ENCODE measurements at places on chromosomes 4 and X.
A peak's percentile ranks its signal among the peaks of the same experiment; 100 is the strongest.

DNA sequence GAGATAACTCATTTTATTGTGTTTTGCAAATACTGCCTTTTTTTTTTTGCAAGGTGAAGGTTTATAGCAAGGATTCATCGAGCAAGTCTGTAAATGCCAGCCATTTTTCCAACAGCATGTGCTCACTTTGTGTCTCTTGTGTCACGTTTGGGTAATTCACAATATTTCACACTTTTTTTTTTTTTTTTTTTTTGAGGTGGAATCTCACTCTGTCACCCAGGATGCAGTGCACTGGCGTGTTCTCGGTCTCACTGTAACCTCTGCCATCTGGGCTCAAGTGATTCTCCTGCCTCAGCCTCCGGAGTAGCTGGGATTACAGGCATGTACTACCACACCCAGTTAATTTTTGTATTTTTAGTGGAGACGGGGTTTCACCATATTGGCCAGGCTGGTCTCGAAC, 1.9 kb downstream of the RNF4 start:
- no peak for DNase-seq

DNA sequence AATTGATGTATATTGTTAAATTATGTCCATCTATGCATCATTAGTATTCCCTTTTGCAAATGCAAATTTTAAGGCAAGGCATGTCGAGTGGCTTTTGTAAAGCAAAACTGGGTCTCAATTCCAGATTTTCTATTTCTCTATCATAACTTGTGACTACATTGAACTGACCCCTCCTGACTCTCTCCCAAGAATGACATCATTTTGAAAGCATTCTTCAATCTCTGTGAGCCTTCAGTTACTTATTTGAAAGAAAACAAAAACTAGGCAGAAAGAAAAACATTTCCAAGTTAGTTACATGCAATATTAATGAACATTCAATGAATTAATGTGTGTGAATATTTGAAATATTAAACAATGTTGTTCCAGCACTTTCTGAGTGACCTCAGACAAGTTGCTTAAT, 314.3 kb upstream of the CLNK start:
- peak; percentile 83 for DNase-seq

- no peak for DNase-seq
Observed at GRCh38 chrX:144335402-144335801, 451.5 kb downstream of the UBE2NL start.

DNA sequence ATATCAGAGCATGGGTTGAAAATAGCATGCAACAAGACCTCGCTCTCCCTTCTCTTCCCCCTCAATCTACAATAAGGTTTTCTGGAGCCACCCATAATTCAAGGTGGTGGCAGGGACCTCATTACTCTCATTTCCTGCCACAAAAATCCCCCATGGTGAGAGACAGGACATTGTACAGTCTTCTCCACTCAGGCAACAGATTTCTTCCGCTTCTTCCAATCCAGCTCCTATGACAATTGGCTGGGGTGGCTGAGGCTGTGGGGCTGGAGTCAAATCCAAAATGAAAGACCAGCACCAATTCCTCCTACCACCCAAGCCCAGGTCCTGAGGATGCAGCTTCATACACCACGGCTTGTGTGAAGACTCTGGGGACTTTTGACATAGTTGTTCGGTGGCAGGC, 40.3 kb upstream of the NKRF start:
- DNase-seq, result no peak

DNA sequence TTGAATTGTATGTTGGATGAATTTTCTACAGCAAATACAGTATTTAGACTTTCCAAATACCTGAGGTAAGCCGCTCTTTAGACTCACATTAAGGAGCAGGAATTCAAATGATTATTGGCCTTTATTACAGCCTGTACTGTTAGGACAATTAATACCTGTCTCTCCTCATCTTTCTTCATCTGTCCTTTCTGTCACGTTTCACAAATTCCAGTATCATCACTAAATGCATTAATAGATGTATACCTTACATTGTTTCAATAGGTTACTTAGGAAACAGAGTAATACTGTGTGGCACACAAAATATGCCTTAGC, 1.2 kb downstream of the FAM241A start:
- DNase-seq, result no peak

DNA sequence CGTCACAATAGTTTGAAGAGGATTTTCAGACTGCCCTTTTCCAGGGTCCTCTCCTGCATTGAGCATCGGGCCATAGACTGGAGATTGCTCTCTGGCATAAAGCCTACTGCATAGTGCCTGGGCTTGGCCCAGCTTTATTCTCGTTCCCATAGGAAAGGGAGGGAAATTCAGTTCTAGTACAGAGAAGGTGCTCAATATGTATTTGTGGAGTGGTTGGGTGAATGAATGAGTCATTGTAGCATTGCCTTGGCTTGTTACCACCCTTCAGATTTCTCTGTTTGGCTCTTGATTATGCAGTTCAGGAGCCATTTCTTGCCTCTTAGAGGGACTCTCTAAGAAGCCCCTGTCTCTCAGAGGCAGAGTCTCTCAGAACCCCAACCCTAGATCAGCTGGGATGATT, 2.6 kb downstream of the TMEM35A start:
- DNase-seq, result no peak

DNA sequence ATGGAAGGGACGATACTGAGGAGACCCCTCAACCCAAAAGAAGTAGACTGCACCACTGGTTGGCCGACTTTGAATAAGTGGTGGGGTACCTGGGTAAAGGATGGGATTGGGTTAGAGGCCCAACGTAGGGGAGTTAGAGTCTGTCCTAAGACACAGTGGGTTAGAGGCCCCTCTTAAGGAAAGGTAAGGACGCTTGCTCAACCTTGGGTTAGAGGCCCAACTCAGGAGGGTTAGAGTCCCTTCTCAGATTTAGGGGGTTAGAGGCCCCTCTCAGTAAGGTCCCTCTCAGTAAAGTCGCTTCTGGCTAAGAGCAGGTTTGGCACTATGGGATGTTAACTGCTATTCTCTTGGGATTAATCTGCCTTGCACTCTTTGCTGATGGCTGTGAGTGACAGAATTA, 81.3 kb downstream of the ACOX3 start:
- DNase-seq, result no peak

- DNase-seq, result peak; percentile 13
Observed at GRCh38 chr4:26821677-26822503, 38.8 kb upstream of the STIM2 start.

Measured in fibroblast of skin of back (primary cell).